ENCODE measurements at places on chromosomes 7 and 10.

- no peak for DNase-seq
Measured at GRCh38 chr7:88095-88926, 104.1 kb upstream of the FAM20C start.

DNA sequence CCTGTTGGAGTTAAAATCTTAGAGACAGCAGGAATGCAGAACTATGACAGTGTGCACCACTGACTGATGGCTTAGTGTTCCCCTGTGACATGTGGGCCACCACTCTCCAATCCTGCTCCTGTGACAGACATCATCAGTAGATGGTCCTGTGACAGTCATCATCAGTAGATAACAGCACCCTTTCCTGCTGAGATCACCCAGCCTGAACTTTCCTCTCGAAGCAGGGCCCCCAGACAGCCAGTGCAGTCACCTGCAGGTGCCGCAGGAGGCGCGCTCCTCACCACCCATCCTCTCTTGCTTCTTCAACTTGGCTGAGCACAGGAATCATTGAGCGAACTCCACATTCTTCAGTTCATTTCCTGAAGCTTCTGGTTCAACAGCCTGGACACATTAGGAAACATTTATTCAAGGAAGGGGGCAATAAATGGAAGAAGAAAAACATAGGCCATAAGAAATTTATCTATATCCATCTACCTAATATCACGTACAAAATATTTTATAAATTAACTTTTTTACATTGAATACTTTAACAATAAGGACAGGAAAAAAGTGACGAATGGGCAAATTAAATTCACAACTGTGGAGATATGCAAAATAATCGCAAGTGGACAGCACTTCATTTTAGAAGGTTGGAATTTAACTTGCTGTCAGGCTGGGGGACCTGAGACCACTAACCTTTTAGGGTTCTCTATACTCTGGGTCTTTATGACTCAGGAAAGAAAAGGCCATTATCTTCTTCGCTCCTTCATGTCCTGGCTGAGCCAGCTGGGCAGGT lies 32.0 kb upstream of the MKI67 start:
- DNase-seq, result no peak

- no peak for DNase-seq
Measured at GRCh38 chr7:133704453-133704852, 422.7 kb upstream of the LRGUK start.

GRCh38 chr10:110493832-110494426 lies 3.8 kb upstream of the DUSP5 start:
- no peak for DNase-seq

DNA sequence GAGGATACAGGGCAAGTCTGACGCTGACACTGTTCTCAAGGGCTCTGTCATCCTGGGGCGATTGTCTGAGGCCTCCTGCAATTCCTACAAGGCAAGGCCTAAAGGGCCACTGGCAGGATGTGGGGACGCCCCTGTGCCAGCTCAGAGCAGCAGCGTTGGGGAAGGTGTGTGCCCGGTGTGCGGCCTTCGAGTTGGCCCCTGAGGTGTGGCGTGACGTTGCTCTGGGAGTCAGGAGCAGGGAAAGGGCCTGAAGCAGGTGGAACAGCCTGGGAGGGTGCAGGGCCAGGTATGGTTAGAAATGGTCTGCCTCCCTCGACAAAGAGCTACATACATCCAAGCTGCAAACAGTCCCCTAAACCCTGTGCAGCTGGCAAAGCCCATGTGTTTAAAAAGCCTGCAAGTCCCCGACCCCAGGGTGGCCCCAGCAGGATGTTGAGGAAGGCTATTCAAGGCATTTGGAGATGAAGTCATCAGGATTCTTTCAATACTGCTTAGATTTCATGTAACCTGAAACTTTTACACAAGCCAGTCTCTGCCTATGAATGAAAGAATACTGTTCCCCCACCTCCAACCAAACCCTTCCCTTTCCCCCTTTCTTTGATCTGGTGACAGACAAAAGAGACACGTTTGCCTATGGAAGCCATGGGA lies 142.5 kb upstream of the TNS3 start:
- DNase-seq, result no peak

DNA sequence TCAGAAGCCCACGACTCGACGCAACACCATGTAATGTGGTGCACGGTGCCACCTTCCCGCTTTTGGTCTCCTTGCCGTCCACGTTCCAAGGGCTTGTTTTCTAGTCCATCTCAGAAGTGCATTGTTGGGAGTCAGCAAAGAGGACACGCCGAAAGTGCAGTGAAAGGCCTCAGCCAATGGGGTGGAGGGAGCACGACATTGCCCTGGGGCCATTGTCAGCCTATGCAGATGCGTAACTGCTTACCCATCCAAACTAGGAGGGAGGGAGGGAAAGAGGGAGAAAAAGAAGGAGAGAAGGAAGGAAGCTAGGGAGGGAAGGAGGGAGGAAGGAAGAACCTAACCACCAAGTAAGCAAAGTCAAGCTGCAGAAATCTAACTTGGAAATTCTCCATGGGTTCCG lies 202.4 kb downstream of the CCDC3 start:
- no peak for DNase-seq

DNA sequence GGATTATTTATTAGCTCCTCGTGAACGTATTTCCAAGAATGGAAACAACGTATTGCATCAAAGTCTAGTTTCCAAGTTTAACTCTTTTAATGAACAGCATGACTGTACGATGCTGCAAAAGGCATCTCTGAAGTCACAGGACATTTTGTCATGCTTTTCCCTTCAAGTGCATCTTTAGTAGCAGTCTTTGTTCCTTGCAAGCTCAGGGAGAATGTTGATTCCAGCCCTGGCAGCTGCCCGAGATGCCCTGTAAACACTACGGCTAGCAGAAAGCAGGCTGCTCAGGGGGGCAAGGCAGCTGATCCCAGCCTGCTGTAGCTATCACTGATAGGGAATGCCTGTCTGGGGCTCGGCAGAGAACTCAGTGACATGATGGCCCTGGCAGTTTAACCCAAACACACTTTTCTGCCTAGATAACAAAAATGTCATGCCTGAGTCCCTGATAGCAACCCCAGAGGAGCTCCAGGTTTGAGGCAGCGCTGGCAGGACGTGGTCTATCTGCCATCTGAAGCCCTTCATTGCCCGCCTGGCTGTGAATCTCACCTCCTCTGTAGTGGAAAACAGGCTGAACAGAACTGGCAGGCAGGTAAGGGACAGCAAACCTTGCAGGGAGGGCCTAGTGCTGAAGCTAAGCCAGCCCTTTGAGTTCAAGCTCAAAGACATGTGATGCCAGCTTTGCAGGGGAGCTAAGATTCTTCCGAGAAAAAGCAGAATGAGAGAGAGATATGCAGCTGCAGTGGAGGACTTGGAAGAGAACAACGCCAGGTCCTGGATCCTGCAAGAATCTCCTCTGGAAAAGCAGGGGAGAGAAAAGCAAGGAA lies 264.6 kb downstream of the SNX10 start:
- no peak for DNase-seq

DNA sequence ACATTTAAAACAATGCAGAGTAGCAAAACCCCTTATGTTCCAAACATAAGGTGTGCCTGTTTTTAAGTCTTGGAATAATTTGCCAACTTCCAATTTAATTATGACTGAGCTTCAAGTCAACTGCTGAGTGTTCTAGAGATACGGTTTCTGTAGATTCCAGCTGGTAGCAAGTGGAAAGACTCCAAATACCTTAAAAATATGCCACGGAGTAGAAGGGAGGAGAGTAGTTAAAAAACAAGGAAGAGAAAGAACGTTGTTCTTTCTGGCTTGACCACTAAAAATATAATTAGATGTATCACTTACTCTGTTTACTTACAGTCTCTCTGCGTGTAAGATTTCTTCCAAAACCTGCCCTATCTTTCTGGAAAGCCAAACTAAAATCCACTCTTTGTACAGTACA lies 24.5 kb upstream of the ABLIM1 start:
- DNase-seq, result no peak

GRCh38 chr10:47438857-47439474 lies 44.9 kb downstream of the ANXA8 start:
- no peak for DNase-seq

- no peak for DNase-seq
Measured at GRCh38 chr10:43350156-43350555, 21.3 kb upstream of the FXYD4 start.

GRCh38 chr10:127937069-127937468 lies 30.2 kb downstream of the PTPRE start:
- no peak for DNase-seq

- DNase-seq, result no peak
Measured at GRCh38 chr10:102743078-102743587, 615 bp upstream of the WBP1L start.

DNA sequence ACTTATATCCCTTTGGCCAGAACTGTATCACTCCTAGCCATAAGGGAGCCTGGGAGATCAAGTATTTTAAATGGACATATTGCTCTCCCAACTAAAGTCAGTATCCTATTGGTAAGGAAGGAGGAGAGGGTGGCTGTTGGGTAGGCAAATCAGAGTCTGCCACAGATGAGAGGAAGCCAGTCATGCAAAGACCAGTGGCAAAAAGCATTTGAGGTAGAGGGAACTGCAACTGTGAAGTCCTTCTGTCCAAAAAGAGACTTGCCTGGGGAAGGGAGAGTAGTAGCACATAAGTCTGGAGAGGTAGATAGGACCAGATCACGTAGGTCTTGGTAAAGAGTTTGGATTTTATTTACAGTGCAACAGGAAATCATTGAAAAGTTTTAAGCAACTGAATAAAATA lies 8.8 kb upstream of the CCNJ start:
- DNase-seq, result no peak

GRCh38 chr7:35246819-35247218 lies 7.1 kb downstream of the TBX20 start:
- no peak for DNase-seq

DNA sequence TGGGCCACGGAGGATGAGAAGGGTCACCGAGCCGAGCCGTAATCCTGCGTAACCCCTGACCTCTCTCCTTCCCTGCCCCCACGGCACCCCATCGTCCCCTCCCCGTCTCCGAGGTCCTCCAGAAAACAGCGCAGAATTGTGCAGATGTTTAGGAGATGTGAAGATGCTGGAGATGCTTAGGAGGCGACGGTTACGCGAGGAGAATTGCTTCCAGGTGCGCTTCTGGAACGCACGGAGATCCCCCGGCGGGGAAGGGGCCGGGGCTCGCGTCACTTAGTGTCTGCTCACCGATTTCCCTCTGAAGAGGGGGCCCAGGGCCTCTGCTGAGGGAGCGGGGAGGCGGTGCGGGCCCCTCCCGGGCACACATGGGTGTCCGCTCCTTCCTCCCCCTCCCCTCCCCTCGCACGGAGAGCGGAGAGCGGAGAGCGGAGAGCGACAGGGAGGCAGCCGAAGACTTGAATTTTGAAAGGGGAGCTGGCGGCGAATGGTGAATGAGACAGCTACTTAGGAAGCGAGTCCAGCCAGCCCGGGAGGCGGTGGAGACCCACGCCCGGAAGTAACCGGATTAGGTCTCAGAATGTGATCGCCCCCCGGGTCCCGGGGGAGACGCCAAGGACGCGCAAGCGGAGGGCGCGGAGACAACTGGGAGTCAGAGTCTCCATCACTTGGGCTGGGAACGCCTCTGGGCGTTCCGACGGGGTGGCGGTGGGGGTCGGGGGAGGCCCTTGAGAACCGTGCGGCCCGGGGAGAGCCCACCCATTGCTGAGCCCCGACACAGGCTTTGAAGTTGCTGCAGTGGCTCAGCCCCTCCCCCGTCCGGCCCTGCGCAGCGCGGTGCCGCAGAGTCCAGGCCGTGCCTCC lies 8.7 kb upstream of the EN2 start:
- peak; percentile 30 for DNase-seq

- DNase-seq, result no peak
Measured at GRCh38 chr10:53412651-53413050, 640.1 kb upstream of the MBL2 start.

GRCh38 chr7:108138911-108139310 lies 8.8 kb upstream of the LAMB4 start:
- DNase-seq, result no peak
